Chondrocyte (in vitro differentiated cells): ENCODE measurements at places on chromosomes 5 and 9. TPM values are rescaled to one million over a fixed set of nuclear protein-coding genes. Genes with fewer than 3 reads are reported as not detected.

GRCh38 chr9:4678679-4679267, 596 bp upstream of the CDC37L1 start:
- DNase-seq = no peak

DNA sequence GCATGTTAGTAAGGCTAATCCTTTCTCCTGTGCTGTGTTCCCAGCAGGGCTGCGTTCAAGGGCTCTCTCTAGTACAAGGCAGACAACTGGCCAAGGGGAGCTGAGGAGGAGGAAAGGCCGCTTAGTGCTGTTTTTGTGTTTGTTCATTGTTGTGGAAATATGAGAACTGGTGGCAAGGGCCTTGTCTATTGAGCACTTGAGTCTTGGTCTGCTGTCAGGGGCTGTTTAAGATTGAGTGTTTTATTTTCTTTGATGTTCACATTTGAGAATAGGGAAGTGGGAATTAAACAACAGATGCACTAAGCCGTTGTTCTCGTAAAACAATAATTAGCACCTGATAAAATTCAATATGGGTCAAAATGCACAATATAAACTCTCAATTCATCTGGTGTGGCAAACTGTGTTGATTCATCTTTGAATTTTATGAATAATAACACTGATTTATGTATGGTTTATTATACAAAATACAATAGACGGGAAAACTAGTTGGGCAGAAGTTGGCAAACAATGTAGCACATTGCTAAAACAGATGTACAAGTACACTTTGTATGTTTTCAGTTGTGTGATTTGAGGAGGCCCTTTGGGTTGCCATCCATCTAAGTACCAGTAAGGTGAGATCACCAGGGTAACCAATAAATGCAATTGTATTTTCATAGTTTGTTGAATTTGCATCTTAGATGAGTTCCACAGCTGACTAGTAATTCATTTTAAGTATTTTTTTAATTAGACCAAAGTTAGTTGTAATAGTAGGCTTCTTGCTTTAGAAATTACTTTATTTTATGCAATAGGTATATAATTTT, 97.6 kb upstream of the GRHPR start:
- DNase-seq = no peak

DNA sequence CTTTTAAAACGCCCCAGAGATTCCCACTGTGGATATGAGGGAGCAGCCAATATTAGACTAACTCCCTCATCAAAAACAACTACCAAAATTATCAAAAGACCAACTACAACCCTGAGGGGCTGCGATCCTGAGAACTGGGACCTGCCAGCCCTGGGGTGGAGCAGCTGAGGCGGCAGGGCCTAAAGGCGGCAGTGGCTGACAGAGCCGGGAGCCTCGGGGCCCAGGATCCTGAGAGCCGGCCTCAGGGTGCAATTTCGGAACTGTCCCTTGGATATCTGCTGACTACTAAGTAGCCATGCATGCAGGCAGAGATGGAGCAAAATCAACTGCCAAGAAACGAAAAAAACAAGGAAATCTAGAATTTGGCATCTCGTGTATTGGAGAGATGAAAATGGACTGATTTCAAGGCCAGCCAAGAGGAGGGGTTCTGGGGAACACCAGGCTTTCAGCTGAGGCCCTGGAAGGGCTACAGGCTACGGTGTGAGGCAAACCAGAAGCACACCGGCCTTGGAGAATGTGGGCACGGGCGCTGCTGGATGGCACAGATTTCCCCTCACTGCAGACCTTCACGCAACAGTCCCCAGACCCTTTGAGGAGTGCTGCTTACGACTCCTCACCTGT, 63.6 kb upstream of the UBAC1 start:
- DNase-seq = no peak

DNA sequence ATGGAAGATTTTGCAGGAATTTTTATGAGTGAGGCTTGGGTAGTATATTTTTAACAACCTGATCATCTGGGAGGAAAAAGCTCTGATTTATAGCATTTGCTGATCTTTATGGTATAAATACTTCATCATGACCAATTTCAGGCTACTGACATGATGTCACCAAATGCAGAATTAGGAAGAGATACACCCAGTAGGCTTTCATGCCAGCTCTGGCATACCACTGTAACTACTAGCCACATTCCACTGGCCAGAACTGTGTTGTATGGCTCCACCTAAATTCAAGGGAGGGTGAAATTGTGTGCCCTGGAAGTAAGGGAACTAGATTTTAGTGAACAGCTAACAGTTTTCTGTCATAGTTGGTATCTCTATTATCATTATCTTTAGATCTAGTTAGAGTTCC, 17.6 kb downstream of the AP3S1 start:
- no peak for DNase-seq

DNA sequence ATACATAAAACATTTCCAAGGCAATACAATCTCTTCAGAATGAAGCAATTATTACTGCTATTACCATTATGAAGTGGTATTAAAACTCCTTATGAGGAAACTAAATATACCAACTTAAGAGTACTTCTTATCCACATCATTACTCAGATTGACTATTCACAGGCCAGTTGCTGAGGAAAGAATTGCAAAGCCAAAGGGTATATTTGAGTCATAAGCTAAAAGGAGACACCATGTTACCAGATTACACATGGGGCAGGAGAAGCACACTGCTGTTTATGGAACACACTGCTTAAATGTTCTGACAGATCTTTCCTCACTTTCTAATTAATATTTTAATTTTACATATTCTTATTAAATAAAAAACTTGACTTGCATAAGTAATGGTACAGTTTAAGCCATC, 1726.4 kb upstream of the NUDT12 start:
- no peak for DNase-seq

- no peak for DNase-seq
Measured at GRCh38 chr5:178422400-178422775, 167.8 kb downstream of the COL23A1 start.

DNA sequence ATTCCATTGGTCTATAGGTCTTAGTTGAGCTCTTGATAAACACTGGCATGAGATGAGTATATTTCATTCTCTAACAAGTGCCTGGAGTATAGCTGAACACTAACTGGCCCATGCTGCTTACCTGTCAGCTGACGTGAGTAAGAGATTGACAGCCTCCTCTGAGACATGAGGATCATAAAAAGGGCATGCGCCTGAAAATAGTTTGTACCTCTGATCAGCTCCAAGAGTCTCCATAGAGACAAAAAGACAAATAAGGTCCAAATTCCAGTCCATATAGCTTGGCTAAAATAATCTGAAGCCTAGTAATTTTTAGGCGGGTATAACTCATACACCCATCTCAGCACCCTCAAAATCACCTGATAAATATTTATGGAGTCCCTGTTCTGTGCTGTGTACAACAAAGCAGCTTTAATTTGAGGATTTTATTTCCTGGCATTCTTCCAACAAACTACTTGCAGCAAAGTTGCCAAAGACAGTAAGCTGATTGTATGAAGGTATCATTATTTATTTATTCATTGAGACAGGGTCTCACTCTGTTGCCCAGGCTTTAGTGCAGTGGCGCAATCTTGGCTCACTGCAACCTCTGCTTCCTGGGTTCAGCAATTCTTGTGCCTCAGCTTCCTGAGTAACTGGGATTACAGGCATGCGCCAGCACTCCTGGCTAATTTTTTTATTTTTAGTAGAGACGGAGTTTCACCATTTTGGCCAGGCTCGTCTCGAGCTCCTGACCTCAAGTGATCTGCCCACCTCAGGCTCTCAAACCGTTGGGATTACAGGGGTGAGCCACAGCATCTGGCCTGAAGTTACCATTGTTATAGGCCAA, 16.2 kb upstream of the FSD1L start:
- DNase-seq = no peak

- DNase-seq = no peak
Measured at GRCh38 chr9:110886832-110887231, 151.4 kb downstream of the LPAR1 start.

GRCh38 chr9:73152953-73153352, 1.3 kb downstream of the ANXA1 start:
- DNase-seq = no peak

DNA sequence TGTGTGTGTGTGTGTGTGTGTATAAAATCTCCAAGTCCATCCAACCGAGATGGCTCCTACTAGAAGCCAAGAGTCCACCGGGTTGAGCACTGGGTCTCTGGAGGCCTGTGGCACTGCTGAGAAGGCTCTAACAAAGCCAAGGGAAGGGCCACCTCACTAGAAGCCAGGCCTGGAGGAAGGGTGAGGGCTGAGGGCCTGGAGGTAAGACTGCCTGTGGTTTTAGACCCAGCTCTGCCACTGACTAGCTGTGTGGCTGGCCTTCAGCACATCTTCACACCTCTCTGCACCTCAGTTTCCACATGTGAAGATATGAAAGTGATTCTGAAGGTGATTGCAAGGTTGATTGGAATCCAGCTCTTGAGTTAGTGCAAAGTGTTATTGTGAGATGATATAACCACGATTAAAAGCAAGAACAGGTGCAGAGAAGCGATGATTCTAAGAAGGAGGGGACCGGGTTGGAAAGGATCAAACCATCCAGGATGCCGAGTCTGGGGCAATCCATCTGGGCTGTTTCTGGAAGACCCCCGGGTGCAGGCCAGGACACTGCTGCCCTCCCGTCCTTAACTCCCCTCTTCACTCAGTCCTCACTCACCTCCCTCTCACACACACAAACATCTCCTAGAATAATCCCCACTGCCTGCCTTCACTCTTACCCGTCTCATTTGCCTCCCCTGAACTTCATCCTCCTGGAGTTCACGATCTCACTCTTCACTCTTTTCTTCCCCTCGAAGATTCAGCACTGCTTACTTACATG, 2.3 kb downstream of the IL4 start:
- no peak for DNase-seq

DNA sequence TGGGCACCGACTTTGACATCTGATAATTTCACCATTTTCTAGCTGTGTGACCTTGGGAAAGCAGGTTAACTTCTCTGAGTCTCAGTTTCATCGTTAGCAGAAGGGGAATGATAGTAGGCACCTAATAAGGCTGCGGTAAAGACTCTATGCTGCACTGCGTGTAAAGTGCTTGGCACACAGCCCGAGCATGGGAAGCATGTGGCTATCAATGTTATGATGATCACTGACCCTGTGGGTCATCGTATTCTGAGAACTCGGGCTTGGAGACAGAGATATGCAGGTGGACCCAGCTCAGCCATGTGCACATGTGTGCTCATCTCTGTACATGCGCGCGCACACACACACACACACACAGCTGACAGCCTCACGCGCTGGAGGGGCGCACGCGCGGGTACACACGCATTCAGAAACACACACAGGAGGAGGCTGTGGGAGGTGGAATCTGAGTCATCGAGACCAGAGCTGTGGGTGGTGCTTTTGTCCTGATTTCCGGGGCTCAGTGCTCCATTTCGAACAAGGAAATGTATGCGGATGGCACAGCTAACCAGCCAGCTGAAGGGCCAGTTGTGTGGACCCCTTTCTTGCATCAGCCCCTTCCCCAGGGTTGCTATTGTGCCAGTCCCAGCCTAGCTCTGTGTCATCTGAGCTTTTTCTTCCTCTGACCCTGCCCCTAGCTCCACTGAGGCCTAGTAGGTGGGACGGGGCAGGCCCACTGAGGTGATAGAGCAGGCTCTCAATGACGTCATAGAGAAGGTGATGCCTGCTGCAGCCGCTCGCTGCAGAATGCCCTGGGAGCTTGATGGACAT, 11.1 kb upstream of the ARAP3 start:
- no peak for DNase-seq

DNA sequence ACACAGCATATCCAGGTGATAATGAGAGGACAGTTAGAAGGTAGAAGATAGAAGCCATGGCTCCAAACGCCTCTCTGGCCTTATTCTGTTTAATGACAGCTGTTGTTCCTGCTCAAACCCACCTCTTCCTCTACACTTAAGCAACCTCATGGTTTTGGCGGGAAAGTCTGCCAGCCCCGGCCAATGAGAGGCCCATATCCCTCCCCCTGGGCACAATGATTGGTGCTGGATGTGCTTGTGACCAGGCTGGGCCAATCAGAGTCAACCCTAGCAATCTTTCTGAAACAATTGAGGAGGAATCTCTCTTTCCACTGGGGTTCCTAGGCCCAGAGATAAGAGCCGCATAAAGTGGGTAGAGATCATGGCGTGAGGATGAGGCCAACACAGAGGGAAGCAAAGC, 4.8 kb upstream of the GFI1B start:
- no peak for DNase-seq

GRCh38 chr5:62450259-62450658, 37.7 kb downstream of the IPO11 start:
- no peak for DNase-seq

DNA sequence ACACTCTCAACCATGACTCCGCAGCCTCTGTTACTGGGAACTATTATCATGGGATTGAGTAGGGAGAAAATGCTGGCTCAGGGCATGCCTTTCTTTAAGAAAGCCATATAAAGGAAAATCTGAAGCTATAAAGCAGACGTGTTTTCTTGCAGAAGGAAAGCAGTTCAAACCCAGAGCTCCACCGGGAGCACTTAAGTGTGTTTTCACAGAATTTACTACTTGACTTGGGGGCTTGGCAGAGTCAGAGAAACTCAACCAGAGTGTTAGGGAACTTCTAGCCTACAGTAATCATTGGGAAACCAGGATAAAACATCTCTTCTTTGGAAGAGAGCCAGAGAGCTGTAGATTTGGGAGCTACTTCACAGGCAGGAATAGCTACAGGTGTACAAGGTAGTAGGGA, 283.4 kb upstream of the ADRA1B start:
- no peak for DNase-seq

- no peak for DNase-seq
Measured at GRCh38 chr9:70427161-70427945, 12.9 kb upstream of the KLF9 start.

DNA sequence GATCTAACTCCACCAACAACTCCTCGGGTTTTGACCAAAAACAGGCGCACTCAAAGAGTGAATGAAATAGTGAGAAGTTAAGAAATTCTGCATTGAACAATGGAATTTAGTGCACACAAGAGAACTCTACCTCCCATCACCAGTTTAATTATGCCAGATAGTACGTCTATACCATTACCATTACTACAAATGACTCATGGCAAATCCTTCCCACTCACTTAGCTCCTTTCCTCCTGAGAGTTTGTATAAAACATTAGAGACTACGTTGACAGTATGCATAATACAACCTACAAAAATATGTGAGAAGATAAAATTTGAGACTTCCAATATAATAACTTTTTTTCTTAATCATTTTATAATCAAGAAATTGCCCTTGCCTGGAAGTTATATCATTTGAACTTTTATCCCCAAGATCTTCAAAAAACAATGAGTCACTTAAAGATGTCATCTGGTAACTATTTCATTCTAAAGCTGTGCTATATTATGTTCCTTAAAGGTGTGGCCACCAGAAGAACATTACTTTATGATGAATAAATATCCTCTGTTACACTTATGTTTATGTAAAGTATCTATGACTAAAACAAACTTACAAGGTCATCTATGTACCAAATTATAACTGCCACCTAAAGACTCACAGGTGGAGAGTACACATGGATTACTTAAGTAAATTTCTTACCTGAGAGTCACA, 297.9 kb upstream of the PTGER4 start:
- no peak for DNase-seq

GRCh38 chr5:73300337-73301207, 127.6 kb downstream of the TMEM174 start:
- DNase-seq = no peak

- no peak for DNase-seq
Measured at GRCh38 chr5:82358457-82358856, 80.3 kb upstream of the RPS23 start.

HBEGF gene
- 2.8 to 8.0 TPM (median 7.2 TPM) in 3 replicates for total RNA-seq

FAM193B gene
- total RNA-seq = 75.2 to 85.9 TPM (median 79.1 TPM) in 3 replicates

SPINK4 gene
- not detected in 3 replicates for total RNA-seq

CDX1 gene
- 0.44 to 0.57 TPM in 2 of 3 replicates, not detected in the other for total RNA-seq

RNF208 gene
- total RNA-seq = 3.3 to 4.4 TPM (median 3.6 TPM) in 3 replicates

DRD1 gene
- total RNA-seq = 0.10 to 0.35 TPM (median 0.23 TPM) in 3 replicates

FLT4 gene
- total RNA-seq = 0.10 to 0.31 TPM (median 0.29 TPM) in 3 replicates

AFAP1L1 gene
- total RNA-seq = 1.5 to 9.8 TPM (median 8.3 TPM) in 3 replicates
